GM23248 (cell line): ENCODE measurements at places on chromosomes 2 and 18. TPM values are rescaled to one million over a fixed set of nuclear protein-coding genes. Genes with fewer than 3 reads are reported as not detected.

GRCh38 chr2:156908825-156909224 lies 348.7 kb upstream of the GALNT5 start:
- DNase-seq: peak; percentile 82

DNA sequence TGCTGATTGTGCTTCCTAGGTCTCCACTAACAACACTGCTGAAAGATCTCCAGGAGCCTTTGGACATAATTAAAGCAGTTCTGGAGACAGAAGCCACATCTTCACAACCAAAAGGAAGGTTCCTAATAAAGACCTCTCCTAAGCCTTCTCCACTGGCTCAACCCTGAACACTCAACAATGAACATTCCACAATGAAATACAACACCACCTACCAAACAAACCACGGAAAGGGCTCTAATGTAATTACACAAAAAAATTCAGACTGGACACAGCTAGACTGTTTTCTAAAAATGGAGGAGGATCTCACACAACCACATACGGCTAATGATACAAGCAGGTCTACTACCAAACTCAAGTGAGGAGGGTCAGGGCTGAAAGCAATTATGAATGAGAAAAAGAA lies 43.6 kb downstream of the NOL10 start:
- no peak for DNase-seq

HJURP gene
- total RNA-seq: 10.9 and 13.2 TPM in 2 replicates

CPO gene
- total RNA-seq: not detected in 2 replicates

GRCh38 chr18:8762968-8763367 lies 57.6 kb downstream of the MTCL1 start:
- no peak for DNase-seq

DNA sequence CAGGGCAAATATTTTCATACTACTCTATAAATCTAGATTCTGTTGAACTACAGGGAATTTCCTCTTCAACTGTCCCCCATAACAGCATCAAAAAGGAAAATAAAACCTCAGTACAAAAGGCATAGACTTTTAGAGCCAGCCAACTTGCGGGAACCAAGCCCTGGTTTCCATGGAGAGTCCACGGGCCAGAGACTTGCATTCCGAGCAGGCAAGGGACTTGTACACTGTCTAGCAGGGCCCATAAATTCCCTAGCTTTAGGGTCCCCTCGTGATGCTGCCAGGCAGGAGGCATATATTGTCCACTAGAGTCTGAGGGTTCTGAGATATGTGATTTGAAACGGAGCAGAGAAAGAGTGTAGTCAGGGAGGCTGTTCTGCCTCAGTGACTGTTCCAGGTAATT lies 153.1 kb upstream of the SLC14A2 start:
- DNase-seq: no peak

DNA sequence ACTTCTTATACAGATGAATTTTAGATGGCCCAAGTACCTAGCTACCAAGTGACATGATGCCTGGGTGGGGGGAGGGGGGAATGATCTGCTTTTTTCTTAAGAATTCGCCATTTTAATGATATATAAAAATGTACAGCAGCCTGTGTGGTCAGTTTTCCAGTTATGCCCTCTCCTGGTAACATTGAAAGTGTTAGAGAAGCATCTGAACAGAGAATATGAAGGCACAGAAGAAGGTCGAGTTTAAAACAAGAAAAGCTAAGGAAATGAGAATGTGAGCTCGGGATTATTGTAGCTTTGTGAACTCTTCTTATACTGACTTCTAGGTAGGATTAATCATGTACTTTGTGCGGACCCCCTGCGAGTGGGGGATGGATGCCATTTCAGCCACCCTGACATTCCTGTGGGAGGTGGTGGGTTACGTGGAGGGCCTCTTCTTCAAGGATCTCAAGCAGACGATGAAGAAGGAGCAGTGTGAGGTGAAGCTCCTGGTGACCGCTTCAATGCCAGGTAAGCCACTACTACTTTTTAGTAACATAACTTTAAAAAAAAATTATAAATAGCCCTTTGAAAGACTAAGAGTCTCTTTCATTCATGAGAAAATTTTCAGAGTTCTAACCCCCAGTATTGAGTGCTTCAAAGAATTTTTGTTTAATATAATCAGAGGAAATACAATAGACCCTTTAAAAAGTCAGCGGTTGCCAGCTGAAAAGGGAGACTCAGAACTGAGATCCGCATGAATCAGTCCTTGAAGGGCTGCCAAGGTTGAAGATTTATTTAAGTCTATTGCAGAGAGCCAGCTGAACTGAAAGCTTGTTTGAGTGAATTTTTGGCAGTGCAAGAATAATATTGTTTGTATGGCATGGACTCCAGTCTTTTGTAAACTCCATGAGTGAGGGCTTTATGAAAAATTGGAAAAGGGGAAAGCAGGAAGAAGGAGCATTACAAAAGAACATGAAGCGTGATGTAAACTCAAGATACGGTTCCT lies 68.6 kb upstream of the RPE start:
- DNase-seq: peak; percentile 85

DNA sequence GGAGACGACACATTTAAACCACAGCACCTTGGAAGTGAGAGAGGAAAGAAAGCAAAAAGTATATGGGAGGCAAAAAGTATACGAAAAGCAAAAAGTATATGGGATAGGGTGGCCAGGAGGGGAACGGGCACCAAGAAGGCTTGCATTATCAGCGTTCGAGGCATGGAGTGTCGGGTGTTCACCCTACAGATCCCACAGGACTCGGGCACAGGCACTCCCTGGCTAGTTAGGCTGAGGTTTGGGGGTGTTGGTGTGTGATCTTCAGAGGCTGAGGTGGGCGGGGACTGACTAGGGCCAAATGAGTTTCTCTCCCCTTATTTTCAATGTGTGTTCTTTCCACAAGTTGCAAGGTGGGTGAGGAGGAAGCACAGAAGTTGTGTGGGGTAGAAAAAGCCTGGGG lies 86.6 kb downstream of the EVA1A start:
- no peak for DNase-seq

DNA sequence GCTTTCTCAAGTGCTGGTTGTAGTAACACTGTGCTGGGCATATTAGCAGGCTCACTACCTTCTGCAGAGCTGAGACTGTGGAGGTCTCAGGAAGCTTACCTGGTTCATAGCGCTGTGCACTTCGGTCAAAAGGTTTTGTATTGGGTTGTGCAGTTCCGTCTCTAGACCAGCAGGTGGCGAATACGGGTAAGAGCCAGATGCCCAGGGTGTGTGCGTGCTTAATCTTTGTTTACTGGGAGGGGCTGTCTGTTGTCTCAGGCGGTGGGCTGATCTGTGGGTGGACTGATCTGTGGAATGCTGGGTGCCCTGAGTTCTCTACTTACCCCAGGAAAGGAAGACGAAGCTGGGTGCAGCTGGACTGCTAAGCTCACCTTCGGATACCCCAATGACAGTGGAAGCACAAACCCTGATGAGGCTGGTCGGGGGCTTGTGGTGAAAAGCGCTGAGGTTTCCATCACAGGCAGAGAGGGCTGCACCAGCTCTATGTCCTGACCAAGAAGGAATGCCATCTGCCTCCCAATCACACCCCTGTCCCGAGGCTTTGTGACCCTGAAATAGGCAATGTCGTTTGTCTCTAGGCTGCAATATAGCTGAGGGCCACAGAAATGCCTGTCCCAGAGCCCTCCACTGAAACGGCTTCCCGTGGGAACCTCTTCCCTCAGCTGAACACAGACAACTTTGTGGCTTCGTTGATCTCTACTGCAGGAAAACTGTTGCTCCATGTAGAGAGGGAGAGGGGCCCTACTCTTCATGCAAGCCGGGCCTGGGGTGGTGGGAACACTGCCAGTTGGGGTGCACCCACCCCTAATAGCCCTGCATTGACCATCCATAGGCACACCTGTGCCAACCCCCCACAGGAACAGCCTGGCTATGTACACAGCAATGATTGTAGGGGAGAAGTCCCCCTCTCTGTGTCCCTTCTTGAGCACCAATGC lies 45.9 kb upstream of the FAM117B start:
- DNase-seq: peak; percentile 81

KCNG3 gene
- not detected in 2 replicates for total RNA-seq

DNA sequence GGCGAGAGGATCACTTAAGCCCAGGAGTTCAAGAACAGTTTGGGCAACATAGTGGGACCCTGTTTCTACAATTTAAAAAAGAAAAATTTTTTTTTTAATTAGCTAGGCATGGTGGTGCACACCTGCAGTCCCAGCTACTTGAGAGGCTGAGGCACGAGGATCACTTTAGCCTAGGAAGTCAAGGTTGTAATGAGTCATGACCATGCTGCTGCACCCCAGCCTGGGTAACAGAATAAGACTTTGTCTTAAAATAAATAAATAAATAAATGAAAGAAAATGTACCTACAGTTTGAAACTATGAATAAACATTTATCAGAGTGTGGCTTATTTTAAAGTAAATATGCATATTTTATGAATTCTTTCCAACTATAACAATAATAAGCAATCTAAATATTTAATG lies 16.7 kb downstream of the PDE1A start:
- no peak for DNase-seq

DNA sequence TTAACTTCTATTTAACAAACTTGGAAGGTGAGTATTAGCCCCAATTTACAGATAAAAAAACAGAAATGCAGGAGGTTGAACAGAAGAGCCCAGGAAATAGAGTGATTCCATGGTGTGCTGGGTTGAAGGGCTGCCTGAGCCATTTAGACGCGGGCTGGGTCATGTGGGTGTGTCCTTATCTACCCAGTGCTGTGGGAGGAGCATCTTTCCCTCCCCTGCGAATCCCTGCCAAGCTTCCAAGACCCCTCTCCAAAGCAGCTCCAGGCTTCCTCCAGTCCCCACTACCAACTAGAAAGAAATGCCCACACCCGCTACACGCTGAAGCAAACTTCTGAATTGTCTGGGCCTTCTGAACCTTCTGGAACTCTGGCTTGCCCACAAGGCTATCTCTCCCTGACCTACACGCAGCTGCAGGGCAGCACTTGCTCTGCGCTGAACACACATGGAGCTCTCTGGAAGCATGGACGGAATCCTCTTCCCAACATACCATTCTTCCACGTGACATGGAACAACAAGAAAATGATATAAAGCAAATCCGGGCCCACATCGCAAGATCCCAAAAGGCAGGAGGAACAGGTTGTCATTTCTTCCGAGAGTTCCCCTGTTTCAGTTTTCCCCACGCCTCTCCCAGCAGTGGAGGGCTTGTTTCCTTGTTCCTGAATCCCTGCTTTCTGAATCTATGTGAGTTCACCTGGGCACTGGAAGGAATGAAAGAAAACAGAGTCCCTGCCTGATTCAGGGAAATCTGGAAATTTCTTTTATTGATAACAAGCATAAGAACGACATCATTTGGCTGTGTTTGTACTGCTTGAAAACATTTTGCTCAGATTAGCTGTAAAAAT lies 562.7 kb upstream of the ID2 start:
- DNase-seq: no peak

DNA sequence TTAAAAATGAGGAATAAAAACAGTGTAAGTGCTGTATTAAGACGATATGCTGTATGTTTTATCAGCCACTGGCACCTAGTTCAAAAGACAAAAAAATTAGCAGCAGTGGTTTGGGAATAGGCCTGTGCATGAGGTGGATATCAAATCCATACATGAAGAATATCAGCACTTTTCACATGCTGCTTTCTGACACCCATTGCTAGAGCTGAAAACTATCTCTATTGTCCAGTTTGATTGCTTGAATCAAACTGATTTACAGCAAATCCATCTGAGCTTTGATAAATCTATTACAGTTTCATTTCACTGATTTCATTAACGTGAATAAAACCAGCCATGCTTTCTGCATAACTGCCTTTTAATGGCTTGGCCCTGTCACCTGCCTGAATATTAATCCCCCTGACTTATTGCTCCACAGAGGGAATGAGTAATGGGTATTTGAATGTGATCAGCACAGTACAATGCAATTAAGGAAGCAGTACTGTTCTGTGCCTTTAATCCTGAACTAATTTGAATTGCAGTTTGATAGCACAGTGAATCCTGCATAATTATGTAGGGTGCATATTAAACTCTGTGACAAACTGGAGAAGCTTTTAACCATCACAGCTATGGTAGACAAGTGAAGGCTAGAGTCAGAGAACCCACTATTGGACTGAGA lies 154.0 kb downstream of the GPD2 start:
- DNase-seq: no peak

- DNase-seq: no peak
These were observed 97.6 kb upstream of the HS6ST1 start for GRCh38 chr2:128416109-128416785.

GRCh38 chr18:13369353-13369752 lies 150.8 kb downstream of the LDLRAD4 start:
- no peak for DNase-seq

GRCh38 chr2:98043101-98043500 lies 43.9 kb upstream of the VWA3B start:
- DNase-seq: no peak

DNA sequence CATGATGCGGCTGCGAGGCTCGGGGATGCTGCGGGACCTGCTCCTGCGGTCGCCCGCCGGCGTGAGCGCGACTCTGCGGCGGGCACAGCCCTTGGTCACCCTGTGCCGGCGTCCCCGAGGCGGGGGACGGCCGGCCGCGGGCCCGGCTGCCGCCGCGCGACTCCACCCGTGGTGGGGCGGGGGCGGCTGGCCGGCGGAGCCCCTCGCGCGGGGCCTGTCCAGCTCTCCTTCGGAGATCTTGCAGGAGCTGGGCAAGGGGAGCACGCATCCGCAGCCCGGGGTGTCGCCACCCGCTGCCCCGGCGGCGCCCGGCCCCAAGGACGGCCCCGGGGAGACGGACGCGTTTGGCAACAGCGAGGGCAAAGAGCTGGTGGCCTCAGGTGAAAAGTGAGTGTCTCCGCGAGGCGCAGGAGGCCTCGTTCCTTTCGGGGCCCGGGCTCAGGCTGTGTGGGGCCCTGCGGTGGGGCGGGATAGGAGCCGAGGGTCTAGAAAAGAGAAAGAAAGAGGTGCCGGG lies 520 bp downstream of the GLS start:
- DNase-seq: no peak

DNA sequence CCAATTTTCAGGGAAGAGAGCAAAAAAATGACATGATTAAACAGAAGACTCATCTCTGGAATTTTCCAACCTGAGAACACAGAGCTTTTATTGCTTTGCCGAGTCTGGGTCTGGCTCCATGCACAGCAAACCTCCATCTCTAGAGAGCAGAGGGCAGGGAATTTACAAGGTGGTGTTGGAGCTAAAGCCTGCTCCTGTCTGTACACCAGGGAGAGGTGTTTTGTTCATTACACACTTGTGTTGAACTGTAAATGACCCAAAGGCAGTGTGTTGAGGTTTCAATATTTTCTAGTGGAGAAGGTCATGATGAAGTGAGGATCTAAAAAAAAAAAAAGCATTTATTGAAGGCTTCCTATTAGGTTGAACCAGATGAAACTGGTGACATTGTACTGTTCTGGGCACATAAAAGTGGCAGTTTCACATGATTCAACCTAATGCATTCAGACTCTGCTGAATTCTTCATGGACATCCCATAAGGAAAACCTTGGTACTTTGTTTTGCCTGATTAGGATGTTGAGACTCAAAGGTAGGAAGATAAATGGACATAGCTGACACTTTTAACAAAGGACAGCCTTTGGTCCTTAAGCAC lies 238.3 kb downstream of the CLIP4 start:
- DNase-seq: no peak

VSNL1 gene
- total RNA-seq: 1.8 TPM in 1 of 2 replicates, not detected in the other

- peak; percentile 80 for DNase-seq
These were observed 505.8 kb downstream of the ZEB2 start for GRCh38 chr2:144014103-144014502.
